ENCODE measurements at places on chromosomes 12 and 14. TPM values are rescaled to one million over a fixed set of nuclear protein-coding genes. Genes with fewer than 3 reads are reported as not detected.
A peak's percentile ranks its signal among the peaks of the same experiment; 100 is the strongest.

MYF5 gene
- not detected for total RNA-seq

LALBA gene
- total RNA-seq, result not detected

RPGRIP1 gene
- total RNA-seq, result not detected

ARMH4 gene
- total RNA-seq, result 36.2 TPM

WIF1 gene
- not detected for total RNA-seq

CACNA2D4 gene
- 0.72 TPM for total RNA-seq

NRDE2 gene
- 24.1 TPM for total RNA-seq

AICDA gene
- not detected for total RNA-seq

RFX4 gene
- total RNA-seq, result 52.1 TPM

C1RL gene
- 15.3 TPM for total RNA-seq

PLEKHD1 gene
- 0.14 TPM for total RNA-seq

TAS2R19 gene
- 2.8 TPM for total RNA-seq

KCNA5 gene
- total RNA-seq, result not detected

POTEG gene
- total RNA-seq, result not detected

ANKRD33 gene
- not detected for total RNA-seq

TOGARAM1 gene
- total RNA-seq, result 14.2 TPM

- DNase-seq, result no peak
Measured at GRCh38 chr12:80415466-80415865, 28.6 kb upstream of the PTPRQ start.

DNA sequence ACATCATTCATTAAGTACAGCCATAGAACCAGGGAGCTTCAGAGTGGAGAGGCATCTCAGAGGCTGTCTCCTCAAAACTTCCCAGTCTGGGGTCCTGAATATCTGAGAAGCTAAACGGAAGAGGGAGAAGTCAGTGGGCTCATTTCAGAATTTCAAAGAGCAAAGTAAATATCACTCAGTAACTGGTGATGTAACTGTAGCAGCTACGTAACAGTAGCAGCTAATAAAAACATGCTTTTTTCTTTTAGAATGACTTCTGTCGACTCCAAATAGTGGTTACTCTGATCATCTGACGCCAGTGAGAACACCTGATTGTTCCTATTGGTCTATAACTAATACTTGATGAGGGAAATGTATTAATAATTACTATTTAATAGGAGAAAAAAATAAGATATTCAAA lies 383.3 kb downstream of the DPF3 start:
- DNase-seq, result no peak

GRCh38 chr12:57744194-57744776 lies 554 bp upstream of the TSPAN31 start:
- peak; percentile 58 for DNase-seq

DNA sequence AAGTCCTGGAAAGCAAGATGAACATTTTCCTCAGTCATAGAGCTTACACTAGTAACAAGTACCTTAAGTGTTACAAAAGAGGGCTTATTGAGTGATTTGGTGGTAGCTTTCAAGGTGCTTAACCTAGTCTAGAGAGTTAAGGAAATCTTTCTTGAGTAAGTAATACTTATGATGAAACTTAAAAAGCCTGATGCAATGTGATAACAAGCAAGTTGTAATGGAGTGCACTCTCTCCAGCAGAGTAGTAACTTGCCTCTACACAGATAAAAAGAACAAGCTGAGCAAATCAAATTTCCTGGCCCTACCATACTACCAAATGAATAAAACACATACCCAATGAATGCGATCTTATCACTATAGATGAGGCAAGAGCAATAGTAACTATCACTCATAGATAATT lies 639.9 kb upstream of the FBXO33 start:
- no peak for DNase-seq

DNA sequence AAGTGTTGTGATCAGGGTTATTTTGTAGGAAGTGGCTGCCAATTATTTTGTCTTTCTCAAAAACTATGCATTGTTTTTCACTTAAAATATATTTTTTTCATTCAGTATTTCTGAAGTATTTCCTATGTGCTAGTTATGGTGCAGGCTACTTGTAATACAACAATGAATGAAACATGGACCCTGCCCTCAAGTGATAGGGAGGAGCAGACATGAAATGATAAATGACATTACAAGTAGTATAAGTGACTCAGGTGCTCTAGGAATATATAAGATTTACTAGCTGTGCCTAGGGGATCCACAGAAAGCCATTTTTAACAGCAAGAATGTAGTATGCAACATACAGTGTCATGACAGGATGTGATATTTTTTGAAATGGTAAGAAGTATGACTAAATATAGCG lies 65.3 kb downstream of the TTLL5 start:
- DNase-seq, result no peak

DNA sequence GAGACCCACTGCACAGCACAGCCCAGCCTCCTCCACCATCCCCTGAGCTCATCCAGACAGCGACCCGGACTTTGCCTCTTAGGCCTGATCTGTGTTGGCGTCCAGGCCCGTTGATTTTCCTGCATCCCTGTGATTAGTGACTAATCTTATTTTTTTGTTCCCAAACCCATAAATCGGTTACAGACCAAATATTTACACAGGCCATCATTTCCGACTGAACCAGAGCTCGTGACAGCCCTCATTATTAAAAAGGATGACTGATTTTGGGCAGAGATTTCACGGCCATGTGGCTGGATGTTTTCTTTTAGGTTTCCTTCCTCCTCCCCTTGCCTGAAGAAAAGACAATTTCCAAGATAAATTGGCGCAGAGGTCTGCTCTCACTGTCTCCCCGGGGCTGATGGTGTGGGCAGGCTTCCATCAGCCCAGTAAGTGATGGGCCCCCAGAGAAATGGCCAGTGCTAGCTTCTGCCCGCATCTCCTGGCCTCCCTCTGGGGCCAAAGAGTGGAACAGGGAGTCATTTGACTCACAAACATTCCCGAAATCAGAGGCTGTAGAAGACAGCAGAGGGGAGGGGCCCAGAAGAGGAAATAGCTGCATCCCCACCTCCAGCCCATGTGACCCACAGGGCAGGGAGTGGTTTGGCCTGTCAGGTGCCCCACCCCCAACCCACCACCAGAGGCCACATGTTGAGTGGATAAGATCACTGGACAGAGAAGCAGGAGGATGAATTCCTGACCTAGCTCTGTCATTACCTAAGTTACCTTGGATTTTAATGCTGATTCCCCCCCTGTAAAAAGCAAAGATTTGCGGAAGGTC lies 283.5 kb downstream of the KSR2 start:
- no peak for DNase-seq

DNA sequence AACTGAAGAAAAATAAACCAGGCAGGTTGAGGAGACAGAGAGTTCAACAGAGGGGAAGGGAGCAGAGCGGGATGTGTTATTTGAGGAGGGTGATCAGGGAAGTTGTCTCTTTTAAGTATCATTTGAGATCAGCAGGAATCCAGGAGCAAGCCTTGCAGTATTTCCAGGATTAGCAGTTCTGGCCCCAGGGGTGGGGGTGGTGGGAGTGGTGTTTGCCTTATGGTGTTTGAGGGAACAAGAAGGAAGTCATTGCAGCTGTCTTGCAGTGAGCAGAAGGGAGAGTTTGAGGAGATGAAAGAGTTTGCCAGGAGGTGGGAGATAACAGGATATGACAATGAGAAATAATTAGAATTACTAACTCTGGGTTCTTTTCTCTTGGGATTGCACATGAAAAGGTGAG lies 418.6 kb downstream of the NELL2 start:
- no peak for DNase-seq

DNA sequence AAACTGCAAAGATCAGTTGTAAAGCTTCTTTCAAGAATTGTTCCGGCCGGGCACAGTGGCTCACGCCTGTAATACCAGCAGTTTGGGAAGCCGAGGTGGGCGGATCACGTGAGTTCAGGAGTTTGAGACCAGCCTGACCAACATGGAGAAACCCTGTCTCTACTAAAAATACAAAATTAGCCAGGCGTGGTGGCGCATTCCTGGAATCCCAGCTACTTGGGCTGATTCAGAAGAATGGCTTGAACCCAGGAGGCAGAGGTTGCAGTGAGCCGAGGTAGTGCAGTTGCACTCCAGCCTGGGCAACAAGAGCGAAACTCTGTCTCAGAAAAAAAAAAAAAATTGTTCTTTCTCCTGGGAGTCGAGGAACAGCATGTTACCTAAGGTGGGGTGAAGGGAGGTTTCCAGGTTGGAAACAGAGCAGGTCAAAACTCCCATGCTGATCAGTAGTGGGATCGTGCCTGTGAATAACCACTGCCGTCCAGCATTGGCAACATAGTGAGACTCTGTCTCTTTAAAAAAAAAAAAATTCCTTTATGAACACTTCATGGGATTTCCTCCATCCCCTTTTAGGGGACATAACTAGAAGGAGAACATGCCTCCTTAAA lies 13.9 kb downstream of the FBXO34 start:
- no peak for DNase-seq

DNA sequence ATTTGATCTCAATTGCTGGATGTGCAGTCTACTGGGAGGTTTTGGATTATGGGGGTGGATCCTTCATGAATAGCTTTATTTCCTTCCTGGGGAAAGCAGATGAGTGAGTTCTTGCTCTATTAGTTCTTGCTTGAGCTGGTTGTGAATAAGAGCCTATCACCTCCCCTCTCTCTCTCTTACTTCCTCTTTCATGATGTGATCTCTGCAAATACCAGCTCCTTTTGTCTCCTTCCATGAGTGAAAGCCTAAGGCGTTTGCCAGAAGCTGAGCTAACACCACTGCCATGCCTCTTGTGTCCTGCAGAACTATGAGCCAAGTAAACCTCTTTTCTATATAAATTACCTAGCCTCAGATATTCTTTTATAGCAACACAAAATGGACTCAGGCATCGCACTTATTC lies 302.7 kb downstream of the CCER1 start:
- DNase-seq, result no peak

DNA sequence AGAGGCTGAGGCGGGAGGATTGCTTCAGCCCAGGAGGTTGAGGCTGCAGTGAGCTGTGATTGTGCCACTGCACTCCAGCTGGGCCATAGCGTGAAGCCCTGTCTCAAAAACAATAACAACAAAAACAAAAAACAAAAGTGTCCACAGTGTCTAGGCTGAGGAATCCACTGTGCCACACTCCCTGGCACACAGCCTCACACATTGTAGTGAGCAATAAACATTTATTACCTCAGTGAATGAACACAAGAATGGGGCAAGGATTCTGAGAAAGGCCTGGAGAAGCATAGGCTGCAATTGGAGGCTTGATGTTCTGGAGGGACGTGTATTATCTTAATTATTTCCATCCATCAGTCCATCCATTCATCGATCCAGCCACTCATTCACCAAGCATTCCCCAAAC lies 17.1 kb upstream of the P2RX7 start:
- no peak for DNase-seq

DNA sequence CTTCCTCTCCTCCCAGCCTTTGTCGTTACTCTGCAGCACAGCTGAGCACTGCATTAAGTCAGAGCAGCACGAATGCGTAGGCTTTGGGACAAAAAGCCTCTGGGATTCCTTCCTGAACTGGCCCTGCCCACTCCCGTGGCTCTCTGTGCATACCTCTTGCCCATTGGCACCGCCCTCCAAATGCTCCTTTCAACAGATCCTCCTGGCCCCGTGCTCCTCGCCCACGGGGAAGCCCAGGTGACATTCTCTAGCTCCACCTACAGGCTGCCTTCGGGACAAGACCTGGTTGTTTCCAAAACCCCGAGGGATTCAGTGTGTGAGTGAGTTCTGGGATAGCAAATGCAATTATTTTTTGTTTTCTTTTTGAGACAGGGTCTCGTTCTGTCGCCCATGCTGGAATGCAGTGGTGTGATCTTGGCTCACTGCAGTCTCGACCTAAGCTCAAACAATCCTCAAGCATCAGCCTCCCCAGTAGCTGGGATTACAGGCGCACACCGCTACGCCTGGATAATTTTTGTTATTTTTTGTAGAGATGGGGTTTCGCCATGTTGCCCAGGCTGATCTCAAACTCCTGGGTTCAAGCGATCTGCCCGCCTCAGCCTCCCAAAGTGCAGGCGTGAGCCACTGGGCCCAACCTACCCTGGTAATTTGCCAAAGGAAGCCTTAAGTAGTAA lies 17.9 kb upstream of the TDRD9 start:
- peak; percentile 56 for DNase-seq

DNA sequence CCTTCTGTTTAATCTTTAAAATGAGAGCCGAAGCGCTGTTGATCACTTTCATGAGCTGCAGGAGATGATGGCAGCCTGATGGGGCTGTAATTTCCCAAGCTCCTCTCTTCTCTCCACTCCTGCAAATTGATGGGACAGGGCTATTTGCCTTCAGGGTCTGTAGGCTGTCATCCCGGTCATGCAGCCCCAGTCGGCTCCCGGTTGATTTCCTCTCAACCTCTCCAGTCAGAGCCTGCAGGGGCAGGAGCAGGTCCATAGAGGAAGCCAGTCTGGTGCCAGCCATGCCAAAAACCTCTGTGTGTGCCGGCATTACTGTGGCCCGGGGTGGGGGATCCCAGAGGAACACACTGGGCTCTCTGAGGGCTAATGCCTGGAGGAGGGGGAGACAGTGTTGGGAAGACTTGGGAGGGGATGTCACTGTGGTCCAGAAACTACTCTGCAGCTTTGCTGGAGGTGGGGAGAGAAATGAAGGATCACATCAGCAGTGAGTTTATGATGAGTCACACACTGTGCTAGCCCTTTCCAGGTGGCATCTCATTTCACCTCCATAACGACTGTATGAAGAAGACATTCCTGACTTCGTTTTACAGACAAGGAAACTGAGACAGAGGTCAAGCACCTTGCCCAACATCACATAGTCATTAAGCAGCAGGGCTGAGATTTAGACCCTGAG lies 46.5 kb upstream of the PRIMA1 start:
- DNase-seq, result no peak

DNA sequence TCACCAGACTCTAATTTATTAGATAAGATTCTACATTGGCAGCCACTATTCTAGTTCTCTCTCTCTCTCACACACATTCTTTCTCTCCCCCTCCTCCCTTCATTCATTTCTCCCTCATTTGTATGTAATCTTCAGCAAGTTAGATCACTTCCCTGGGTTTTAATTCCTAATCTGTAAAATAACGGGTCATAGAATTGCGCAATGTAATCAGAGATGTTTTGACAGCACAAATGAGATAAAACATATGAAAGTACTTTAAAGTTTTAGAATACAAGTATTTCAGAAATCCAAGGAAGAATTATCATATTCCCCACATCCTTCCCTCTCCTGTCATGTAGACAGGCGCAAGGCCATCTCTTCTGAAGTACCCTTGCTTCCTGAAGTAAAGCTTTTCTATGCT lies 21.7 kb downstream of the STYK1 start:
- no peak for DNase-seq

GRCh38 chr12:6963791-6964413 lies 6.6 kb downstream of the PHB2 start:
- no peak for DNase-seq

DNA sequence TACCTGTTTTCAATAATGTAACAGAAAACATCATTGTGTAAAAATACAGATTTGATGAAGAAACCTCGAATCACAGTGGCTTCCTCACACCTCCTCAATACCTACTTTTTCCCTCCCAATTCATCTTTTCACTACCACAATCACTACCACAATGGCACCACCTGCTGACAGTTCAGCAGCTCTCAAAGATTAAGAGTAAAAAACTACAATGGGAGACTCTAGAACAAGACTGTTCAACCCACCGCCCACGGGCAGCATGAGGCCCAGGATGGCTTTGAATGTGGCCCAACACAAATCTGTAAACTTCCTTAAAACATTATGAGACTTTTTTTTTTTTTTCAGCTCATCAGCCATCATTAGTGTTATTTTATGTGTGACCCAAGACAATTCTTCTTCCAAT lies 15.2 kb downstream of the MED6 start:
- DNase-seq, result no peak

- no peak for DNase-seq
Measured at GRCh38 chr14:24972844-24973243, 77.1 kb downstream of the STXBP6 start.
